ENCODE measurements at places on chromosomes 4 and X.

DNA sequence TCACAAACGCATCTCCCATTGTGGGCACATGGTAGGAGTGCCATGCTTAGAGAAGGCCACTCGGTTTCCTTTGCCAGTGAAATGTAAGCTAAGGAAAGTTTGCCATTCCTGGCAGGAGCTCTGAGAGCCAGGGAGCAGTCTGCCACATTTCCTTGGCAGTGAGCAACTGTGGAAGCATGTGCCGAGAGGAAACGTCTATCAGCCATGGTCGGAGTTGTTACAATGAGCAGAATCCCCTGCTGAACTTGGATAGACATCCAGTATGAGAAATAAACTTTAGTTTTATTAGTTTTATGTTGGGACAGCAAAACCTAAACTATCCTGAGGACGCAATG is 51.1 kb downstream of the ENOPH1 start:
- DNase-seq: no peak

- no peak for DNase-seq
These were observed at the start of gene PRICKLE3 for GRCh38 chrX:49186125-49187027. PRICKLE3 (minus strand) TSS chrX:49186373; CDS start chrX:49186297, 76 bp downstream.

DNA sequence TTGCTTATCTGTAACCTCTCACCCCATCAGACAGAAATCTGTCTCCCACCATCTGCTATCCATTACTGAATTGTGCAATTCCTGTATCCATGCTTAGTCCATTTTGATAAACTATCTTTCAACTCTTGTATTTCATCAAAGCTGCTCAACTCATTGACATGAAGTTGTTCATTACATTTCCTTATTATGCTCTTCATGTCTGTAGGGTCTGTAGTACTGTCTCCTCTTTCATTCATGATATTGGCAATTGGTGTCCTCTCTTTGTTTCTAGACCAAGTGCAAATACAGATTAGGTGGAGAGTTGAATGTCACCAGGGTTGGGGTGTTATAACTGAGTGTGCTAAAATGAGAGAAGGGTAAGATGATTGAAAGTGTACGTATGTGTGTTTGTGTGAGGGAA is 69.2 kb upstream of the ADRA2C start:
- no peak for DNase-seq

DNA sequence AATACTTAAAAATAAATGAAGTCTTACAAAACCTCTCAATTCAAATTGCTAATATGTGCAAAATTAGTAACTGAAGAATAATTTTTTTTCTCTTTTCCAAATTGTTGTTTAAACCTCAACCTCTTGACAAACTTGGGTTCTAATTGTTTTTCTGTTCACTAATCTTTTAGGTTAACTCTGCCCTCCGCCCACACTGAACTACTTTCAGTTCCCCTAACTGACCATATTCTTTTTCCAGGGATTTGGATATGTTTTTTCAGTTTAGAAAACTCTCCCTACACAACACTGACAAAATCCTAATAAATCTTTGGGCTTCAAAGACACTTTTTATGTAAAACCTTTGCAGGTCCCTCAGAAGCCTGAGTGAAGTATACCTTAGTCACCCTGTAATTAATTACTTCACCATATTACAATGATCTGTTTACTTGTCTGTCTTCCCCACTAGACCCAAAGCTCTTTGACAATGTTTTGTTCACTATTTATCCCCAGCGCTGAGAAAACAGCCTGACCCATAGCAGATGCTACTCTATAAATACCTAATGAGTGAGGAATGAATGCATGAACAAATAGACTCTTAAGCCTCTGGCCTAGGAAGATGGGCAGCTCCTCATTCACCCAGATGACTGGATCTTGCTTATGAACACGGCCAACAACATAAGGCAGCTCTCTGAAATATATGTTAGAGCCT is 134.9 kb downstream of the MAML3 start:
- DNase-seq: no peak

DNA sequence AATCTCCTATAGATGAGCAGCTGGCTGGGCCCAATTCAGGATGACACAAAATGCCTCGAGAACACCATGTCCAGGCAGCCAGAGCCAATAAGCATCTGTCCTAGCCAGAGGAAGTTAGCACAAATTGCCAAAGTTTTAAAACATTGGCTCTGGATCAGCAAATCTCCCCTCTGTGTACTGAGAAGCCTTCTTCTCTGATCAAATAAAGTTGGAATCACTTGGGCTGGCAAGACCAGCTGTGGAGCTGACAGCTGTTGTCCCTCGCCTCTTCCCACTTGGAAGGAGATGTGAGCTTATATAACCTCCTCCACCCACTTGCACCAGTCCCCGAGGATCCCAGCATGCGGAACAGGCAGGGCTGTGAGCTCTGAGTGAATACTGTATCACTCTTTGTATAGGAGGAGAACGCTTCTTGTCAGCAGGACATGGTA is 183.9 kb downstream of the OPHN1 start:
- DNase-seq: no peak

DNA sequence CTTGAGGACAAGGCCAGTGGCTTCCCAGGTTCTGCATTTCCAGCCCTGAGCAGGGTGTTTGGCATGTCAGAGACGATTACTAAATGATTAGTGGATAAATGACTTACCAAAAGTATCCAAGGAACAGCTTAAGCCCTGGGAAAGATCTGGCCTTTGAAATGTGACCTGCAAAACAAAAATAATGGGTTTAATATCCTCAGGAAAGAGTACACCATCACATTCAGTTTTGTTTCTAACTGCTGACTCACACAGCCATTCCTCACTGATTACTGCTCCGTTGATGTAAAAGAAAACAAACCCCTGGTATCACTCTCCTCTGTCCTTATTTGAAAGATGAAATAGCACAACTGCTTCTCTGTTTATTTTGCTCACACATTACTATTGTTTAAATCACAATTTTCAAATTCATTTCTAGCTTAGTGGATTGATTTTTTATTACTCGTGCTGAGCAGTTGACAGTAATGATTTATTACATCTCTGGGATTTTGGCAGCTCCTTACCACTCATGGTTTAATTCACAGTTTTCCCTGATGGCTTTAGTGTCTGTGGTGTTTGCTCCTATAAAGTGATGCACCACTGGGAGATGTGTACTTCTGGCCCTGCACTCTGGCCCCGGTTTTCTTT is 117.0 kb downstream of the CBLL2 start:
- no peak for DNase-seq

- no peak for DNase-seq
These were observed 56.4 kb upstream of the SLIT2 start for GRCh38 chr4:20195071-20195885.

- no peak for DNase-seq
These were observed 15.9 kb upstream of the PIM2 start for GRCh38 chrX:48934581-48935300.

DNA sequence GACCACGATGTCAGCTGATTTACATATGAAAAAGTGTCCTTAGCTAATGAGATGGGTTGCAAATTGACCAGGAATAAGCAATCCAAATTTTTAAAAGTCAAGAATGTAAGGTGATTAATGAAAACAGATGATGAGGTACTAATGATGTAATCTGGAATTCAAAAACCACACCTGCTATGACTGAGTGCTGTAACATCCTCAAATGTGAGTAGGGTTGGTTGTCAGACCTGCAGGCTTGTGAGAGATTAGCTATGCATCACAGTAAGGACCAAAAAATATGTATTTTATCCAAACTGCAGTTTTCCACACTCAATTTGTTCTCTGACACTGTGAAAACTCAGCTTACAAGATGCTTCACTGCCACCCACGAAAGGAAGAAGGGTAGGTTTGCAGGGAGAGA is 242.5 kb downstream of the OPHN1 start:
- DNase-seq: no peak

- no peak for DNase-seq
These were observed 2309.4 kb upstream of the AGA start for GRCh38 chr4:179751669-179752068.

GRCh38 chrX:105098812-105099211 is 121.7 kb downstream of the TEX13A start:
- DNase-seq: no peak

GRCh38 chr4:100511896-100512295 is 5.9 kb downstream of the EMCN start:
- DNase-seq: no peak

DNA sequence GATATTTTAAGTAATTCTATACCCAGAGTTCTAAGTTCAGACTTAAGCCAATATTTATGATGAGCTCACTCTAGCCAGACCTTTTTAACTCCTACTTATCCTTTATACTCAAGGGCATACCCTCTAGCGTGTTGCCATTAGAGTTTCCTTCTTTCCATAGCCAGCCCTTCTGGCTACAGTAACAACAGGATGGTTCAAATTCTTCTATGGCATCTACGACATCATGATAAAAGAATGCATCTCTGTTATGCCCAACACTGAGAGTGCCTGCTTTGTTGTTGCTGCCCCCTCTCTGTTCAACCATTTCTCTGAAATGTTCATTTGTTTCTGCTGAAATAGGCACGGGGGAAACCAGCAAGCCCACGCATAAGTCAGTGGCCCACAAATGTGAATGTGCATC is 104.5 kb downstream of the UBE2NL start:
- no peak for DNase-seq

DNA sequence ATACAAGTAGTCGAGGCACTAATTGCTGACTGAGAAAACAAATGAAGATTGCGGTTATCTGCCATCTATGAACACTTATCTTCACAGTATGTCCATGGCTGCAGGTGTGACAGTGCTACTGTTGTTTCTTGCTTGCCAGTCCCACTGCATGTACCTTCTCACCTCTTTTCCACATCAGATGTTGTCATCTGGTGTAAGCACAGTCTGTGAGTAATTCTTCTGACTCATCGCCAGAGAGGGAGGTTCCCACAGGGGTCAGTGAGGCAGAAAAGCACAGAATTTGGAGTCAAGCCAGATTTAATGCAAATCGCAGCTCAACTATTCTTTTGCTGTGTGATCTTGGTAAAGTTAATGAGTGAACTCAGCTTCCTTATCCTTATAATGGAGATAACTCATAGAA is 144.4 kb downstream of the GLRA2 start:
- DNase-seq: no peak

DNA sequence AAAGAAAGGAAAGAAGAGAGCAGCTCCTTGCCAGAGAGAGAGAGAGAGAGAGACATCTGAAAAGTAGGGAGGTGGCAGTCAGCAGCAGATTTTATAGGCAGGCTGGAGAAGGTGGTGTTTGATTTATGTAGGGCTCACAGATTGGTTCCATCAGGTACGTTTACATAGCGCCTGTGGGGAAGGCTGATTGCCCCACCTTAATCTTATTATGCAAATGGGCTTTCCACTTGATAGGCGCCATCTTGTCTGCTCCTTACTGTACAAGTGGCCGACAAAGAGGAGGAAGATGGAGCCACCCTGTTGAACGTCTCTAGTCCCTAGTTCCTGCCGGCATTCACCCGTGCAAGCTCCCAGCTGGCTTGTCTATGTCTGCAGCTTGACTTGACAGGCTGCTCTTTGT is 49.1 kb upstream of the DHRSX start:
- DNase-seq: no peak

GRCh38 chr4:184805462-184806228 is 20.1 kb downstream of the ACSL1 start:
- DNase-seq: no peak

DNA sequence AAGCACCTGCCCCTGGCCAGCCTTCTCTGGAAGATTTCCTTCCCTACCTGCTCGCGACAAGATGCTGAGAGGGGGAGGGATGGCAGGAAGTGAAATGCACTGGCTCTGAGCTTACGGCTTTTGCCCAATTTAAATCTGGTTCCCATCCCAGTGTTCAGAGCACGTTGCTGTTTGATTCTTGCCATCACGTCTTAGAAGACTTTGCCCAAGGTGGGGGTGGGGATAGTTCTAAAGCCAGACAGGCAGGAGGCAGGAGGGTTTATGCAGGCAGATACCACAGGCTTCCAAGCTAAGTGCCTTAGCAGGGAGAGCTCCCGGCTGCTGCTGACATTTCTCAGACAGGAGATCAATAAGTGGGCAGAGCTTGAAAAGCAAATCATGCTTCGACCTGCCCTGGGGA is 393.9 kb downstream of the MID1IP1 start:
- no peak for DNase-seq

DNA sequence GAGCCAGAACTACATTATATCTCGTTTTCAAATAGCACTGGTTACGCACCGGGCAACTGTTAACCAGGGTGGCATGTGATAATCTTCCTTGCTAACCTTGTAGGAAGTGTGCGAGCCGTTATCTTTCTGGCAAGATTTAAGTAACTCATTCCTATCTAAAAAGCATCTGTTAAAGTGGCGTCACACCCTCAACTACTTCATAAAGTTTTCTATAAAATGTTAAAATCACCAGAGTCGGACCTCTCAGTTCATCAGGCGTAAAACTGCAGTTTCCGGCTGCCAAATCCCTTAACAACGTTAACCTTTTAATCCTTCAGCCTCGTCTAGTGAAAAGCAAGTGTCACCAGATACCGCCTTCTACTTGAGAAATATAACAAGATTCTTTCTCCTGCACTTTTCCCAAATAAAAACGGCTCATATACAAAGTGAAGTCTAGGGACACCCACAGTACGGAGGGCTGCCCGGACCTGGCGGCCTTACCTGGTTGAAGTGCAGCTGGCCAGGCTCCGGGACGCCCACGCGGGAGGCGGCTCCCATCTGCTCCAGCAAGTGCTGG is 1.2 kb downstream of the SLC39A8 start:
- no peak for DNase-seq

GRCh38 chr4:157564771-157565170 is 344.2 kb downstream of the GRIA2 start:
- no peak for DNase-seq

GRCh38 chrX:48745222-48745621 is 16.3 kb upstream of the GLOD5 start:
- no peak for DNase-seq

DNA sequence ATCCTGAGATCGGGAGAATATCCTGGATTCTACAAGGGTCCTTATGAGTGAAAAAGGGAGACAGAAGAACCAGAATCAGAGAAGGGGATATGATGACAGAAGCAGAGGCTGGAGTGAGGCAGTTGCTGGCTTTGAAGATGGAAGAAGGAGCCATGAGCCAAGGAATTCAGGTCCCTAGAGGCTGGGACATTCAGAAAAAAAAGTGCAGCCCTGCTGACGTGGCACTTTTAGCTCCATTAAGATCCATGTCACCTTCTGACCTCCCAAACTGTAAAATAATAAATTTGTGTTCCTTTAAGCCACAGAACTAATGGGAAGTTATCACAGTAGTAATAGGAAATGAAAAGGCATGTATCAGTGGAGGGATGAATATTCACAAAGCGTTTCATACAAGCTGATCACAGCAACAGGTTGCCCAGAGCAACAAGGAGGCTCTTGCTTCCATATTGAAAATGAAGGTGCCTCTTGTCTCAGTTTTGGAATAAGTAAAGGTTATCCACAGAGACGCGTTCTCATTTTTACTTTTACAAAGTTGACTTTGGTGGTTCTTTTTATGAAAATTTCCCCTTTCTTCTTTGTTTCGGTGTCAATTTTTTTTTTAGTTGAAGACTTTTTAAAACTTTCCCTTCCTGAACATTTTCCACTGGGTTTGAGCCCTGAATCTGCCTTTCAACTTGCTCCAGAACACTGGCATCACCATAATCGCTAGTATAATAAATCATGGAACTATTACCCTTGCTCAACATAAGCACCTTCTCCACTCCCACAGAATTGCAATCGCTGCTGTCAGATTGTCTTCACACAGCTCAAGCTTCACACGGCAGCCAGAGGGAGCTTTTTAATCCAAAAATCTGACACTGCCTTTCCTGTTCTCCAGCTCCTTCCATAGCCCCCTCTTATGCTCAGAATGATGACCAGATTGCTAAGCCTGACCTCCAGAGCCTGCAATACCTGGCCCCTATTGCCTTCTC is 127.6 kb upstream of the RBPJ start:
- DNase-seq: no peak

GRCh38 chr4:110004556-110004955 is 91.9 kb downstream of the EGF start:
- no peak for DNase-seq
